Lung (tissue), 17 donors: ENCODE measurements at places on chromosomes 2 and 18.
A peak's percentile ranks its signal among the peaks of the same experiment; 100 is the strongest.

DNA sequence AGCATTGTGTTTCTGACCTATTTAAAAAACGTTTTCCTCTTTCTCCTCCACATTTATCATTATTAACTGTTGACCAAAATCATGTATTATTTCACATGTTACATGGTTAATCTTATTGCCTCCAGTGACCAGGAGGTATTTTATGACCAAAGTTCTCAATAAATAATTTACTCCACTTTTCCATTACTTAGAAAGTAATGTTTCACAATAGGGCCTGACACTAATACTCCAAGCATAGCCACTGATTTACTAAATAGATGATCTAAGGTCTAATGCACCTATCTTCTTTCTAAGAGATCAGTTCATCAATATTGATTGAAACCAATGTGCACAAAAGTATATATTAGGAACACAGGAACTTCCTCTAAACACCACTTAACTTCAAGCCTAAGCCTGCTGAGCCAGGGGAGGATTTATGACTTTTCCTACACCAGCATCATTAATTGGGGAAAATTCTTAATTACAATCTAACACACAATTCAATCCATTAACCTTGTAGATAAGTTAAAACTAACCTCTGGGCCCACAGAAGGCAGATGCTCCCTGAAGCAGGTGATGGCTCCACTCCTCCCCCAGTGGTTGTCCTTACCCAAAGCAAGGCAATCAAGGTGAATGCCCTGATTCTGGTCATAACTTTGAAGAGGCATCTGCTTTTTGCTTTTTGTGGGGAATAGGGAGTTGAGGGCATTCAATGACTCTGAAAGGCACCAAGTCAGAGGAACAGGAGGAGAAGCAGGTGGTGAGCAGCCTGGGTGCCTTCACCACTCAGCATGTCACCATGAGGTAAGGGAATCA lies 33.9 kb downstream of the RBMS1 start:
- H3K27ac ChIP-seq, result no peak overlapping the region
- H3K36me3 ChIP-seq, result no peaks in the 10 kb centered on the region
- H3K4me3 ChIP-seq, result no peak overlapping the region
- no peaks in the 10 kb centered on the region for H3K27me3 ChIP-seq
- no peaks in the 10 kb centered on the region for H3K4me1 ChIP-seq

GRCh38 chr2:43984533-43984932 lies 11.3 kb downstream of the LRPPRC start:
- no peak for DNase-seq
- H3K4me1 ChIP-seq, result peaks cover 30% of the 10 kb centered on the region
- H3K4me3 ChIP-seq, result no peak overlapping the region

DNA sequence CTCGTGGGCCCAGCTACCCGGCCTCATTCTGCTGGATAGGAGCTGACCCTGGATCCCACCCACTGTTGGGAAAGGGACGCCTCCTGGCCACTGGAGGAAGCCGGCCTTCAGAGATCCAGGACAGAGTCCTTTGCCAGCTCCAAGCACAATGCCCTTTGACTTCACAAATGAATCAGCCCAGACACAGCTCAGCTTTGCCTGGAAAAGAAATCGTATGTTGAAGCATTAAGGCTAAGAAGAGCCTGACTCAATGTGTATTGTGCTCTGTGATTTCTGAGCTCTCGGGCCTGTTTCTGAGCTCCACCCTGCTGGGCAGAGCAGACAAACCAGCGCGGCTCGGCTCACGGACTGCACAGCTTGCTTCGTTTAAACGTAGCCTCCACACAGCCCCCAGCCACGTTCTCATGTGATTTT lies 162.9 kb upstream of the APCDD1 start:
- H3K27me3 ChIP-seq, result no peaks in the 10 kb centered on the region
- DNase-seq, result no peak
- peaks cover 4% of the 10 kb centered on the region for H3K4me1 ChIP-seq
- H3K36me3 ChIP-seq, result no peaks in the 10 kb centered on the region

GRCh38 chr2:191304939-191305875 lies 60.0 kb downstream of the MYO1B start:
- peaks cover 5% of the 10 kb centered on the region for H3K4me1 ChIP-seq
- peak overlapping the region; percentile 67 for H3K27ac ChIP-seq
- no peaks in the 10 kb centered on the region for H3K27me3 ChIP-seq
- H3K4me3 ChIP-seq, result no peak overlapping the region
- H3K36me3 ChIP-seq, result peaks cover 10% of the 10 kb centered on the region

DNA sequence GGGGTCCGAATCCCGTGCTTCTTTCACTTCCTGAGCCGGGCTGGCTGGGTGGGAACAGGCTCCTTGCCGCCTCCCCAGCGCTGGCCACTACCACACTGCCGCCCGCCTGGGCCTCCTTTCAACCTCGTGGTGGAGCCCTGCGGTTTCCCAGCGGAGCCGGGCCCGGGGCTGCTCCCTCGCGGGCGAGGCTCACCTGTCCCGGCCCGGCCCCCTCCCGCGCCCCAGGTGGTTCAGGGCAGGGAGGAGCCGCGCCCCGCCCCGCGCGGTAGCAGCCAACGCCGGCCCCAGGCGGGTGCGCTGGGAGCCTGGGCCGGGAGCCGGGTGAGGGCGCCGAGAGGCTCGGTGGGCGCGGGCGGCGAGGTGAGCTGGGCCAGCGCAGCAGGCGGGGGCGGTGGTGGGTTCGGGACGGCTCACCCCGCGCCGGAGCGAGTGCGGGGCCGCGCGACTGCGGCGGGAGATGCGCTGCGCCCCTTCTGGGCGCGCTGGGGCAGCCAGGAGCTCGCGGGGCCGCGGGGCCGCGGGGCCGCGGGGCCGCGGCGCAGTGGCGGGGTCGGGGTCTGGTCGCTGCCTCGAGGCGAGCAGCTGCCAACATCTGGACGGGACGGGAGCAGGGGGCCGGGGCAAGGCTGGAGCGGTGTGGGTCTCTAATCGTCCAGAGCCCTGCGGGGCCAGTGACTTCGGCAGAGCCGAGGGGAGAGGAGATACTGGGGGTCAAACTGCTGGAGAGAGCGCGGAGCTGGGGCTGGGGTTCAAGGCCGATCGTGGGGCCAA lies at the start of gene LYPD6B:
LYPD6B (plus strand) TSS at position 258 of the 771 bp plus-strand sequence. CDS start 92,250 bp downstream, outside the sequence.
- H3K36me3 ChIP-seq, result no peaks in the 10 kb centered on the region
- peaks cover 11% of the 10 kb centered on the region for H3K4me1 ChIP-seq
- no peak within 1 kb of the TSS for H3K27ac ChIP-seq

GRCh38 chr2:110638952-110639695 lies 38.7 kb downstream of the BUB1 start:
- no peaks in the 10 kb centered on the region for H3K4me1 ChIP-seq
- H3K36me3 ChIP-seq, result peaks cover 2% of the 10 kb centered on the region
- no peaks in the 10 kb centered on the region for H3K27me3 ChIP-seq
- DNase-seq, result no peak
- H3K4me3 ChIP-seq, result no peak overlapping the region
- no peak overlapping the region for H3K27ac ChIP-seq

- no peaks in the 10 kb centered on the region for H3K27me3 ChIP-seq
- no peak overlapping the region for H3K27ac ChIP-seq
- DNase-seq, result no peak
- no peaks in the 10 kb centered on the region for H3K36me3 ChIP-seq
These were observed 149.4 kb upstream of the NDUFV2 start for GRCh38 chr18:8952769-8953760.

- H3K4me3 ChIP-seq, result no peak overlapping the region
- no peaks in the 10 kb centered on the region for H3K36me3 ChIP-seq
- H3K27ac ChIP-seq, result no peak overlapping the region
- no peaks in the 10 kb centered on the region for H3K27me3 ChIP-seq
These were observed 101.9 kb downstream of the GPD2 start for GRCh38 chr2:156538083-156538504.
